T-helper 2 cell (primary cell): ENCODE measurements at places on chromosomes 4 and X.
A peak's percentile ranks its signal among the peaks of the same experiment; 100 is the strongest.

- no peak for DNase-seq
These were observed 54.0 kb upstream of the LDB2 start for GRCh38 chr4:16952462-16952871.

- DNase-seq, result no peak
These were observed 193.1 kb upstream of the GPC4 start for GRCh38 chrX:133608406-133608805.

GRCh38 chr4:186819342-186820086 is 95.9 kb upstream of the FAT1 start:
- DNase-seq, result no peak

GRCh38 chr4:80196259-80196921 is 913 bp upstream of the PRDM8 start:
- no peak for DNase-seq

DNA sequence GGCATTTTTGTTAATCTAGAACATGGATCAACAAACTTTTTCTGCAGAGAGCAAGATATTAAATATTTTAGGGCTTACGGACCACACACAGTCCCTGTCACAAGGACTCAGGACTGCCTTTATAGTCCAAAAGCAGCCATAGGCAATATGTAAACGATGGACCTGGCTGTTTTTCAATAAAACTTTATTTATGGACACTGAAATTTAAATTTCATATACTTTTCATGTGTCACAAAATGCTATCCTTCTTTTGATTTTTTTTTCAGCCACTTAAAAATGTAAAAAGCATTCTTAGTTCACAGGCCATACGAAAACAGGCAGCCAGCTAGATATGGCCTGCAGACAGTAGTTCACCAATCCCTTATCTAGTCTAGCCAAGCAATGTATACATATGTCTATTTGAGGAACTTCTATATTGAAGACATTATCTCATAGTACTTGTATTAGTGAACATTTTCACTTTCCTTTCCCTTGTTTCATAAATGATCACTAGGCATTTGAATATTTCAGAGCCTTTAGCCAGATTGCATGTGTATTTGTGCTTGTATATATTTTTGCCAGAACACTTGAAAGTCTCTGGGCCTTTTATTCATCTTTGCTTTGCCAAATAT is 350.9 kb downstream of the RPA4 start:
- DNase-seq, result no peak

GRCh38 chr4:47698837-47699236 is 139.0 kb downstream of the CORIN start:
- DNase-seq, result no peak

- no peak for DNase-seq
These were observed 2.2 kb downstream of the NMU start for GRCh38 chr4:55633903-55634302.

DNA sequence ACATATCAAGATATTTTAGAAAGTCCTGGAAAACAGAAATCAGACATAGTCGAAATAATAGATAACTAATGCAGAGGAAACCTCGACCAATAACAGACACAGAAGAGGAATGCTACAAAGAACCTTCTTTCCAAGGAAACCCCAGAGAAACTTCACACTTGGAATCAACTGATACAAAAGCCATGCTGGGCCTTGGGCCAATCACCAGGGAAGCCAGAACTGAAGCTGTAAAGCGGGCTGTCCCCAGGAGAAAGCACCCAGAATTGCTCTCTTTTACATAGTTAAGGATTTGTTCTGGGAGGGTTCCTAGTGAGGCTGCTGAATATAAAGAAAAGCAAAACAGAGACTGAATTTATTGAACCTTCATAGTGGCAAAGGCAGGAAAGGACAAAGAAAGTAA is 100.5 kb downstream of the PRDM5 start:
- no peak for DNase-seq

DNA sequence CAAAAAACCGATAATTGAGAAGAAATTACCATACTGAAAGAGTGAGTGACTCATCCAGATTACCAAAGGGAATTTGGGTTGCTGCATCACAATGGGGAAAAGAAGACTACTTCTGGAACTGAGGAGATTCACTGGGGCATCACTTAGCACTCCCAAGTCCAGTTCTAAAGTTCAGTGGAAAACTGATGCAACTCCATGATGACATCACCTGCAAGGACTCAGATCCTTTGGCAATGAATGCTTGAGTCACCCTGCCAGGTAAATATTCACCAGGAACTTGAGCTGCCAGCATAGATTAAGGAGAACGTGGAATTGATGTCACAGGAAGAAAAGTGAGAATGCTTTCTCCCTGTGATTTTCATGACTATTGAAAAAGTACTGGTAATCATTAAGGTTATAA is 32.0 kb upstream of the SMIM10L2A start:
- DNase-seq, result no peak

- DNase-seq, result no peak
These were observed 210.8 kb downstream of the SPOCK3 start for GRCh38 chr4:167023364-167023925.

DNA sequence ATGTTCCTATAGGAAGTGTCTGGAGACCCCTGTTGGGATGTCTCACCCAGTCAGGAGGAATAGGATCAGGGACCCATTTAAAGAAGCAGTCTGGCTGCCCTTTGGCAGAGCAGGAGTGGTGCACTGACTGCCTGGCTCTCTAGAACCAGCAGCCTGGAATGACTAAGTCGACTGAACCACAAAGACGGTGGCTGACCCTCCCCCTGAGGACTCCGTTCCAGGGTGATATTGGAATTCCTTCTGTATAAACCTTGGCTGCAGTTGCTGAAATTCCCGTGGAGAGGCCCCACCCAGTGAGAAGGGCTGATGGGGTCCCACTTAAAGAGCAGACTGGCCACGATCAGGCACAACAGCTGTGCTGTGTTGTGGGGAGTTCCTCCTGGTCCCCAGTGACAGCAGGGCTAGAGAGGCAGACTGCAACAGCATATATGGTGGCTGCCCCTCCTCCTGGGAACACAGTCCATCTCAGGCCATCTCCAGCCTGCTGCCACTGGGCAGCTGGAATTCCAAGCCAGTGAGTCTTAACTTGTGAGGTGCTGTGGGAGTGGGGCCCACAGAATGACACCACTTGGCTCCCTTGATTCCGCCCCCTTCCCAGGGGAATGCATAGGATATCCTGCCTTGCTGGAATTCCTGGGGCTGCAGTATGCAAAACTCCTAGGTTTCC is 41.8 kb upstream of the RLIM start:
- DNase-seq, result no peak

DNA sequence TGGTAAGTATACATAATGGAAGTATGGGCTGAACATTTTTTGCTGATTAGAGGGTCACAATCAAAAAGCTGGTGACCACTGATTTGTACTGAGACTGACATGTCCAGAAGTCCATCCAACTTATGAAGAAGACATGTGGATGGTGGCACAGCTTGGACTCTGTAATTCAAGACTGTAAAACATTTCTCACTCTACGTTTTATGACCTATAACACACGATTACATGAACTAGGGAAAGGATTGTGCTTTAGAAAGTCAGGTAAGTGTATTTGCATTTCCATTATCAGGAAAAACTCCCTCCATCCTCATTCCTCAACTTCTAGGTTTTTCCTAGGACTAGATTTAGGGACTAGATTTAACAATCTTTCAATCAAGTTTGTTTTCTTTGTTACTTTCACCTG is 30.5 kb upstream of the OCIAD2 start:
- DNase-seq, result no peak

DNA sequence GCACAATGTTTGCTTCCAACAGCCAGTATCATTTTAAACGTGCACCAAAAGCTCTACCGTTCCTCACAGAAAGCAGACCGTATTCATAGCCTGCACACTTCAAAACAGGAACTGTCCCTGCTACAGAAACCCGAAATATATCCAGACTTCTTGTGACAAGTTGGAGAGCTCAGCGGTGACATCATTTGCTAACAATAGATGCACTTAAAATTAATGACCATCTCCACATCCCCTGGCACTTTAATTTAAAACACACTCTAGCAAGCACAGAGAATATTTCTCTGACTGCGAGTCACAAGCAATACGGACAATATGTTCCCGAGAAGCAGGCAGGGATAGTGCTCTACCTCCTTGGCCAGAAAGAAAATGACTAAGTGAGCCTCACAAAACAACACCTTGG is 2.5 kb downstream of the NYX start:
- no peak for DNase-seq

- no peak for DNase-seq
These were observed 62.6 kb upstream of the CLNK start for GRCh38 chr4:10747186-10747585.

GRCh38 chr4:177483271-177483670 is 41.0 kb upstream of the AGA start:
- DNase-seq, result no peak

GRCh38 chrX:50877310-50877709 is 33.2 kb upstream of the BMP15 start:
- no peak for DNase-seq

DNA sequence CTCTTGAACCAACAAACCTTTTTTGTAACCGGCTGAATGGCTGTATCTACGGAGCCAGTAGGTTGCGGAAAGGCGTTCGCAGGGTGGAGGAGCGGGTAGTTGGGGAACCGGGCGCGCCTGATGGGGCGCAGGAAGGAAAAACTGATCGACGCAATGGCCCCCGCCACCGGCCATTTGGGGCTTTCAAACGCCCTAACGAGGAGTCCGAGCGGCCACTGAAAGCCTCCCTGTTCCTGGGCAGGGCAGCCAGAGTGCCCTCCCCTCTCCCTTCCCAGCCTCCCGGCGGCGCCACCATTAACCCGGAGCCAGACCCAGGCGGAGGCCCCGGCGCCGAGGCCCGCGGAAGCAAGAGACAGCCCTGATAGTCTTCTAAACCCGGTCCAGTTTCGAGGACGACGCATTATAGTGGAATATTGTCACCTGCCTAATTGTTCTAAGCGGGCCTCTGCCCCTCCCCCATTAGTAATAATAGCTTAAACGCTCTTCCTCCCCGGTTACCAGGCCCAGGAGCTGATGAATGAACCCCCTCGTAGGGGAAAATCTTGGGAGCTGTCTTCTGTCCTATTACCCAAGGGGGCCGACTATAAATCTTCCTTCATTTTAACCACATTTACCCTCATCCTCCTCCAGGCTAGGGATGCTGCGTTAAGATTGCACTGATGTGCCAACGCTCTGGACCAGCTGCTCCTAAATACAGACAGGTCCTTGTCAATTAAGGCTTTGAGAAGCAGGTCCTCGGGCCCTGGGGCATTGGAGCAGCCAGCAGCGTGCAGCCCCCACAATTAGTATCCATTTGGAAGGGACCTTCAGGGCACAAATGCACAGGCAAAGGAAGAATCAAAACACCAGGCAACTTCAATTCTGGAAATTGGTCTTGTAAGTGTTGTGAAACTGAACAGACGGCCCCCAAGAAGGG is 61.6 kb upstream of the TMEM33 start:
- DNase-seq, result no peak

- peak; percentile 73 for DNase-seq
These were observed 68.4 kb downstream of the RHOH start for GRCh38 chr4:40264995-40265909.

- peak; percentile 83 for DNase-seq
These were observed 61.1 kb downstream of the DCLK2 start for GRCh38 chr4:150139297-150139865.

DNA sequence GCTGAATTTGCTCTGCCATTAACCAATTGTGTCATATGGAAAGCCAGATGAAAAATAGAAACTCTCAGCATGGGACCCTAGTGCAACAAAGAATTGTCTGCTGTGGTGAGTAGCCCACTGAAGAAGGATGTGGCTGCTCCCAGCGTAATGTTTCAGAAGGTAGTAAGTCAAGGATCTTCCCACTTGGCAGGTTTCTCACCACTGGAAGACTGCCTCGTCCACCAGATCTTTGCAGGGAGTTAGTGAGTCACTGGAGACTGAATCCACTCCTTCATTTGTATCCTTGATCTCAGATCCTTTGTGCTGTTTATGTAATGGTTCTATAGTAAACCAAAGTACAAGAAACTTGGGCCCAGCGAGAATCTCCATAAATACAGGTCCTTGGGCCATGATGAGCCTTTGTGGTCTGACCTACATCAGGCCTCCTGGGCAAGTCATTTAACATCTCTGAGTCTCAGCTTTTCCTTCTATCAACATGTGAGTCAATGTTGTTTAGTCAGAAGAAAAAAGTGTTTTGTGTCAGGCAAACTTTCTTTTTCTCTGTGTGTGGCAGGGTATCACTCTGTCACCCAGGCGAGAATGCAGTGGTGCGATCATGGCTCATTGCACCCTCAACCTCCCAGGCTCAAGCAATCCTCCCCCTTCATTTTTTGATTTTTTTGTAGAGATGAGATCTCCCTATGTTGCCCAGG is 78.0 kb upstream of the CCDC160 start:
- DNase-seq, result no peak

GRCh38 chrX:81791086-81791485 is 589.2 kb downstream of the SH3BGRL start:
- no peak for DNase-seq

DNA sequence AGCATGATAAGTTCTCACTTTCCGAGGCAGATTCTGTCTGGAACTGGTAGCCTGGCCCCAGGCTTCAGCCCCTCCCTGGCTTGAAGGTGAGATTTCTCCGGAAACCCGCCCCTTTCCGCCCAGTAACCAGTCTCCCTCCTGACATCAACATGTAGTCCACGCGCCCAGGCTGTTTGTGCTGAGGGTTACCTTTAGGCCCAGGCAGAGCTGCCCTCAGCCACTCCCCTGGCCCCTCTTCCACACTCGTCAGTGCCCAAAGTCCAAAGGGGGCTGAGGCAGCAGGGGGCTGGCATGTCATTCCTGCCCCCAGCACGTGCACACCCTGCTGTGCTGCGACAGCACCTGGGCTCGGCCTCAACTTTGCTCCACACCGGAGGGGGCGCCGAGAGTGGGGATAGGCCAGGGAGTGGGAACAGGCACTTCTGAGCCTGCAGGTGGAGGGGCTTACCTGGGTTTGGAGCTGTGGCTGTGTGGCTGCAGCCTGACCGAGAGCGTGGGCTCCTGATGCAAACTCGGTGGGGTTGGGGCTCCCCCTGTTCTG is 69.5 kb upstream of the ANK2 start:
- no peak for DNase-seq

DNA sequence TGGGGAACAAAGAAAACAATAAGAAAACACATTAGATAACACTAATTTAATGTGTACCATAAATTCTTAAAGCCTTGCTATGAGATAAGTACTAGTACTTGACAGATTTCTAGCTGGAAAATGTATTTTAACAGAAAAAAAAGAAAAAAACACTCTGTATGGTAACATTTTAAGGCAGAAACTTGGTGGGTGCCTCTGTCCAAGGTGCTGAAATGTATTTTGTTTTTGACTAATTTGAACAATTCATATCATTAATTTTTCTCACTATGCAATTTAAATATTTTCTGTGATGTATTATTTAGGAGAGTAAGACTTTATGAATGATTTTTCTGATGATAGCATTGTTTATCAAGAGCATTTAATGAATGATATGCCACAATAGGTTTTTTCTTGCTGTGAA is 107.5 kb downstream of the GABRG1 start:
- DNase-seq, result no peak

DNA sequence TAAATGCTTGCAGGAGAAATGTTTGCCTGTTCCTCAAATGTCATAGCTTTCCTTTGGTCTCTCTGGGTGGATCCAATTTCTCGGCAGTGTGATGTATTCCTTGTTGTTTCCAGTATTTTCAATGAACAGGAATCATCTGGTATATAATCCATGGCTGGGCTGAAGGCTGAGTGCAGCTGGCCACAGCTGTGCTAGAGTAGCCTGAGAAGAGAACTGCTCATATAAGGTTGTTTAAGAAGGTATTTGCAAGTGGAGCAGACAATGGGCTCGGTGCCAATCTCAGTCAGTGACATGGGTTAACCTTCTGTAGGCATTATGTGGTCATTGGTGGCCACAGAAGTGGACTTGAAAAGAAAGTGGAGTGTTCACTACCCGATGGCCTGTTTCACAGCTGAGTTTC is 390.3 kb downstream of the SPRY1 start:
- DNase-seq, result no peak

- peak; percentile 17 for DNase-seq
These were observed 4.6 kb upstream of the MAD2L1 start for GRCh38 chr4:120071192-120071795.
